ENCODE measurements at places on chromosomes 7 and 10.

DNA sequence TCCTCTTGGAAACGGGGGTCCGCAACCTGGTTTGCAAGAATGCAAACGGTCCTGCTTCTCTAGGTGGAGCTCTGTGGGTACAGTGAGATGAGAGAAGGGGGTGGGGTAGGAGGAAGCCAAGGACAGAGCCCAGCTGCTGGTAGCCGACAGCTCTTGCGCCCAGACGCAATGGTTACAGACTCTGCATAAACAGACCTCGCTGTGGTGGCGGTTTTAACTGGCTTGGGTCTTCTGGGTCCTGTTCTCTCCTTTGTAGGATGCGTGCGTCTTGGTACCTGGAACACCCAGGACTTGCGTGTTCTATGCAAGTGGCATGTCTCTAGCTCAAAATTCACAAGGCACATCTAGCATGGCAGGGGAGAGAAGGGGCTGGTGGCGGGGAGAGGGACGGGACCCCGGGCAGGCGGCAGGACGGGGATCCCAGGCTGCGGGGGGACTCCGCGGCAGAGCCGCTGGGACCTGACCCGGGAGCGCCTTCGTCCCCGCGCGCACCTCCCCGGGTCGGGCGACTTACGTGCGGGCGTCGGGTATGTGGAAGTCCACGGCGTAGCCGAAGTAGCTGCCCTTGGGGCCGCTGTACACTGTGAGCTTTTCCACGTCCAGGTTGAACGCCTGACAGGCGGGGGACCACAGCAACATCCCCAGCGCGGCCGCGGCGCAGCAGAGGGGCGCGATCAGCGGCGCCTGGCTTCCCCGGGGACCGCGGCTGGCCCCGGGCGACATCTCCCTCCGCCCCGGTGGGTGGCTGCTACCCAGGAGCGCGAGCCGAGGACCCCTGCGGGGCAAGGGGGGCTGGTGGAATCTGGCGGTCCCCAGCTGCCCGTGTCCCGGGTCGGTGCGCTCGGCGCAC lies 448 bp downstream of the ITGA8 start:
- DNase-seq, result no peak

- DNase-seq, result peak; percentile 60
These were observed 229.6 kb downstream of the PRPF18 start for GRCh38 chr10:13816195-13816925.

DNA sequence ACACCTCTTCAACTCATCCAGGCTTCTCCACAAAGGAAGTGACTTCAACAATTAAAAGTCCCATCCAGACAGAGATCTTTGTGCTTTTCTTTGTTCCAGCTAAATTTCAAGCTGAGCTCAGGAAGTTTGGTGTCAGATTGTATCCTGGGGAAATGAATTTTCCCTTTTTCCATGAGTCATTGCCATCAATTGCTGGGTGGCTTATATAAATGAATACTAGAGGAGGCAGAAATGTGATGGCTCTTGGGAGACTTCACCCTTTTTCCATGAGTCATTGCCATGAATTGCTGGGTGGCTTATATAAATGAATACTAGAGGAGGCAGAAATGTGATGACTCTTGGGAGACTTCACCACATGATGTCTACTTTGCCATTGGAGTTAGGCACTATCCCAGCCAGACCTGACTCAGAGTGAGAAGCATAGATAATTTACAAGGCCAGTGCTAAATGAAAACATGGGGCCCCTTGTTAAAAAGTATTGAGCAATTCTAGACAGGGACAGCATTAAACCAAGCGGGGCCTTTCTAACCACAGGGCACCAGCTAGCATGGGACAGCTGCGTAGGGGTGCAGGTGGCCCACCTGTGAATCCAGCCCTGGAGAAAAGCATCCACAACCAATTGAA lies 339.2 kb upstream of the PODXL start:
- DNase-seq, result peak; percentile 95

- DNase-seq, result peak; percentile 56
These were observed 10.5 kb upstream of the EZH2 start for GRCh38 chr7:148894591-148894990.

DNA sequence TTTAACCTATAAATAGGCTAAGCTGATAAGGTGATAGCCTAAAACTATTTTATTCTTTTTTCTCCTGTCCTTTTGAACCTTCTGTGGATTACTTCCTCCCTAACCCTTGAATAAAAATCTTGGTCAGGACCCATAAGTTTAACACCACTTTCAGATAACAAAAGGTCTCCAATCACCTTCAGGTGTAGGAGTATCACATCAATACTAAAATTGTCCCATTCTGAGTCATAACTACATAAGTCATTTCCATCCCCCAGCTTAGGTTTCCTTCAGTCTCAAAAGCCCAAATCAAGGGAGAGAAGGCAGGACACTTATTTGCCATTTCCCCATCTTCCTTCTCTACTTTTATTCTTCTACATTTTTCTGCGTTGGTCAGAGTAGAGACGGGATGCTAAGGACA lies 56.9 kb upstream of the WNT16 start:
- no peak for DNase-seq
